Mesenchymal stem cell (in vitro differentiated cells and primary cell): ENCODE measurements at places on chromosomes 4 and X.

DNA sequence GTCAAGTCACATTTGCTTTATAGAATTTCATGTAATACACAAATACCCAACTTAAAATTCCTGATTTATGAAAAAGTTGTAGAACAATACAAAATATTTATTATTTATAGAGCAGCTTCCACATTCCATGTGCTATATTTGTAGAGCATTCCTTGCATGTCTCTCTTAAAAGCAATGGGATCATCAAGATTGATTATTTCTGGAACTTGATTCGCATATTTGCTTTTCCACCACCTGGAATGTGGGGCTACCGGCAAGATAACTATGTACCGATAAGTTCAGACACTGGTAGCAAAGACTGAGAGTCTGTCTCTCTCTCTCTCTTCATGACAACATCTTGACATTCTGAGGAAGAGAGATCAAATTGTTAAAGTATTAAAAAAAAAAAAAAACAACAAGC lies 59.3 kb downstream of the MAPK10 start:
- H3K27me3 ChIP-seq, result no peaks in the 10 kb centered on the region

GRCh38 chr4:38114386-38115150 lies 154.4 kb downstream of the PTTG2 start:
- no peak overlapping the region for H3K4me3 ChIP-seq
- peaks cover 14% of the 10 kb centered on the region for H3K36me3 ChIP-seq
- DNase-seq, result peak; percentile 49
- H3K4me1 ChIP-seq, result peaks cover 9% of the 10 kb centered on the region

DNA sequence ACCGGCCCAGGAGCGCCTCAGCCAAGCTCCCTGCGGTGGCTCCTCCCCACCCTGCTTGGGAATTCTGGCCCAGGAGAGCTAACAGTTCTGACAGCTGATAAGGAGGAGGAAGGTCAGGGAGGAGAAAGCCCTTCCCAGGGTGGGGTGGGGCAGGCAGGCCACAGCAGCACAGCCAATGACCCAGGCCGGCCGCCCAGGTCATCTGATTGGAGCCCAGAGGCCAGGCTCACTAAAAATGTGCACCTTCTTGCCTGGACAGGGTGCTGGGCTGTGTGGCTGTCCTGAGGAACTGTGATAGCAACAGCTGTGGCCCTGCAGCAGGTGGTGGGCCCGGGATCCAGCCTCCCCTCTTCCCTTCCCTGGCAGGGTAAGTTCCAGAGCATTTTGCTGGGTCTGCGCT lies 17.2 kb upstream of the SH3TC1 start:
- H3K4me3 ChIP-seq, result no peak overlapping the region
- peaks cover 9% of the 10 kb centered on the region for H3K27me3 ChIP-seq

- DNase-seq, result no peak
- no peaks in the 10 kb centered on the region for H3K36me3 ChIP-seq
- H3K4me1 ChIP-seq, result no peaks in the 10 kb centered on the region
- no peaks in the 10 kb centered on the region for H3K27me3 ChIP-seq
- no peak overlapping the region for H3K4me3 ChIP-seq
- H3K27ac ChIP-seq, result no peak overlapping the region
These were observed 1300.2 kb downstream of the RAPGEF2 start for GRCh38 chr4:160403081-160403480.

DNA sequence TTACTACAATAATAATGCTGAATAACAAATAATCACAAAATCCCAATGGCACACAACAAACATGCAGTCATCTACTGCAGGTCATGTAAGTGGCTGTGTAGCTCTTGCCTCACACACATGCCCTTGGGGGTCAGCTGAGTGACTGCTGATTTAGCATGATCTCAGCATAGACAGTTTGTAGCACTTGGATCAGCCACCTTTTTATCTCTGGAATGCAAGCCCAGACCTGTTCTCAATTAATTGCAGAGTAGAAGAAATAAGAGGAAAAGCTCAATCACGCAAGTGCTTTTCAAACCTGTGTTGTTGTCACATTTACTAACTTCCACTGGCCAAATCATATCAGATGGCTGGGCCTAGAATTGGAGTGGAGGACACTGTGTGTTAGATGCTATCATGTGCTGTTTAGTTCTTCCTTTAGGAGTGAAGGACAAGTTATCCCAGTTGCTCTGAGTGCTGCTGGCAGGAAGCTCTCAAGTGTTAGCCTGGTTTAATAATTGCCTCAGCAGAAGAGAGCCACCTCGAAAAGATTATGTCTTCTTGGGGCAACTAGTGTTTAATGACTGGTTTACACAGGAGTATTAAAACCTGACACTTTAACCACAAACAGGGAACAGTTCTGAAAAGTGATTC lies 128.3 kb upstream of the EPHA5 start:
- H3K27ac ChIP-seq, result peak overlapping the region; percentile 13
- H3K36me3 ChIP-seq, result no peaks in the 10 kb centered on the region
- H3K27me3 ChIP-seq, result no peaks in the 10 kb centered on the region
- no peak overlapping the region for H3K4me3 ChIP-seq

GRCh38 chr4:162841753-162842152 lies 324.9 kb downstream of the NAF1 start:
- no peaks in the 10 kb centered on the region for H3K4me1 ChIP-seq
- no peak for DNase-seq
- H3K27ac ChIP-seq, result no peak overlapping the region
- no peak overlapping the region for H3K4me3 ChIP-seq
- H3K27me3 ChIP-seq, result no peaks in the 10 kb centered on the region
- no peaks in the 10 kb centered on the region for H3K36me3 ChIP-seq

DNA sequence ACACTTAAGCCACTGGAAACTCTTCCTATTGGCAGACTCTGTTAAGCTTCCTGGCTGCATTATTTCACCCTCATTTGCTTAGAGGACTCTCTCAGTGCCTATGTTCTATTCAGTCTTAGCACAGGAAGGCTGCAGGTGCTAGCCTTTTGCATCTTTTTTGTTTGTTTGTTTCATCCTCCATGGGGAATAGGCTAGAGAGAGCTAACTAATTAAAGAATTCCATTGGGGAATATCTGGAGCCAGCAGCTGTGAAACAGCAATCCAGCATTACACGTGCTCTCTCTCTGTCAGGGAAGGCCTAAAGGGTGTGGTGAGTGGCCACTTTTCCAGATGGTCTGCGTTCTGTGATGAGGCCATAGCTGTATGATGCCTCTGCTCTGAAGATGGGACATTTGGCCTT lies 633.6 kb downstream of the SPRY1 start:
- H3K27me3 ChIP-seq, result no peaks in the 10 kb centered on the region
- H3K27ac ChIP-seq, result no peak overlapping the region
- no peaks in the 10 kb centered on the region for H3K36me3 ChIP-seq
- H3K4me3 ChIP-seq, result no peak overlapping the region

- H3K27ac ChIP-seq, result no peak overlapping the region
- no peak overlapping the region for H3K4me3 ChIP-seq
- H3K27me3 ChIP-seq, result no peaks in the 10 kb centered on the region
- peaks cover 71% of the 10 kb centered on the region for H3K36me3 ChIP-seq
- peaks cover 2% of the 10 kb centered on the region for H3K4me1 ChIP-seq
These were observed 108.6 kb downstream of the TNIP2 start for GRCh38 chr4:2647403-2648158.

DNA sequence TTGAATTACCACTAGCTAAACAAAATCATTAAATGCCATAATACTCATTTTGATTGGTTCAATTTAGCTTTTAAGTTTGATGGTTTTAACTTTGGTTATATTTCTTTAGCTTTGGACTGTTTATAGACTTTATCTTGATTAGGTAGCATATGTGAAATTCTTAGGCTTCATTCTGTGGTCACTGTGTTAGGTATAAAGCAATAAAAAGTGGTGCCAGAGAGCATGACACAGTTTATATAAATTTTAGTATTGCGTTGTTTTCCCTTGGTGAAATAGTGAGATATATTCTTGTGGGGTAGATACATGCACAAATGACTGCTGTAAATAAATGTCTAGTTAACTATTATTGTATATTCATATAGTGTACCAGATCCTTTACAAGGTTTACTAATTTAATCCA lies 474.2 kb upstream of the GRID2 start:
- no peak for DNase-seq
- H3K36me3 ChIP-seq, result no peaks in the 10 kb centered on the region
- no peaks in the 10 kb centered on the region for H3K27me3 ChIP-seq
- no peak overlapping the region for H3K27ac ChIP-seq
- H3K4me3 ChIP-seq, result no peak overlapping the region

- no peak overlapping the region for H3K27ac ChIP-seq
- DNase-seq, result no peak
- H3K27me3 ChIP-seq, result no peaks in the 10 kb centered on the region
- no peaks in the 10 kb centered on the region for H3K36me3 ChIP-seq
These were observed 5.8 kb upstream of the CCNG2 start for GRCh38 chr4:77151241-77151640.

DNA sequence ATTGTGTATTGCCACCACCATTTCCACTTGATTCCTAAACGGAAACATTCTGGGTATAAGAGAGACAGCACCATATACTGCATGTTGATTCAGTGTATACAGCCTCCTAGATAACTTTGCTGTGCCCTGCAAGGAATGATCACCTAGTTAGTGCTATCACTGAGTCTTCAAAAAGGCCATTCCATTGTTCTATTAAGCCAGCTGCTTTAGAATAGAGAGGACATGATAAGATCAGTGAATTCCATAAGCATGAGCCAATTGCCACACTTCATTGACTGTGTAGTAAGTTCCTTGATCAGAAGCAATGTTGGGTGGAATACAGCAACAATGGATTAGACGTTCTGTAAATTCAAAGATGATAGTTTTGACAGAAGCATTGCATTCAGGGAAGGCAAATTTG lies 1047.3 kb downstream of the PCDH18 start:
- H3K27ac ChIP-seq, result no peak overlapping the region
- no peaks in the 10 kb centered on the region for H3K4me1 ChIP-seq
- no peak for DNase-seq
- H3K27me3 ChIP-seq, result no peaks in the 10 kb centered on the region

DNA sequence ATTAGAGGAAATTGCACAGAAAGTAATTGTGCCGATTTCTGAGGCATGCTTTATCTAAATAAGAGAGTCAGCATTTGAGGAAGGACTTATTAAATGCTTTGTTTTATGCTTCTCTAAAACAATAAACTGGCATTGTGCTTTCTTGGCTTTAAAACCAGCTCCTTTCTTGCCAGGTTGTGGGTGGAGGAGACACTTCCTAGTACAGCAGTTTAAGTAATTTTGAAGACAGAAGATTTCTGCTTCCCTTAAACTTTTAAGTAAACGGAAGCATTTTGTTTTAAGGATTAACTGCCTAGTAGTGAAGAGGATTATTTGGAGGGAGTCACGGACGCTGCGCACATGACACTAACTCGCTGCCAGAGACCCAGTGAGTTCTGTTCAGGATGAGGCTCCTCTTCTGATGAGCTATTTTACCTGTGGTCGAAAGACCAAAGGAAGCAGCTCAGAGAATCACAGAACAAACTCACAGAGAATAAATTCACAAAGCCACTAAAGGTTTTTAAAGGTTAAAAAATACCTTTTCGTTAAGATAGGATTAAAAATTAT lies 169.5 kb downstream of the TLL1 start:
- H3K27me3 ChIP-seq, result no peaks in the 10 kb centered on the region
- no peaks in the 10 kb centered on the region for H3K4me1 ChIP-seq
- no peak overlapping the region for H3K4me3 ChIP-seq
- no peak for DNase-seq
- no peak overlapping the region for H3K27ac ChIP-seq

DNA sequence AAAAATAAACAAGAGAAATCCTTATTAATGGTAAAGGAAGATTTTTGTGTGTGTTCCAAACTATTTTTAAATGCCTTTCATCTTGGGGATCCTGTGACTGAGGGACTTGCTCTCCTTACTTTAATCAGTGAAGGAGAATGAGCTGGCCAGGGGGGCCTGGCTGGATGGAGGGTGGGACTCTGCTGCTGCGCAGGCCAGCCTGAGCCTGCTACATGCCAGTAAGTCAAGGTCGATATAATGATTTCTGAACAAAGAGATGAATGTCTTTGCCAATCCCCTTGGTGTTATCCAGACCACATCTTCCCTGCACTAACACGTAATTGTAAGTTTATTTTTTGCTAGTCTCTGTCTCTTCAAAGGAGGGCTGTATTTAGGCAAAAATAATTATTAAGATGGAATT lies 1679.2 kb upstream of the TENM3 start:
- H3K4me1 ChIP-seq, result no peaks in the 10 kb centered on the region
- H3K27ac ChIP-seq, result no peak overlapping the region
- DNase-seq, result no peak
- no peak overlapping the region for H3K4me3 ChIP-seq

DNA sequence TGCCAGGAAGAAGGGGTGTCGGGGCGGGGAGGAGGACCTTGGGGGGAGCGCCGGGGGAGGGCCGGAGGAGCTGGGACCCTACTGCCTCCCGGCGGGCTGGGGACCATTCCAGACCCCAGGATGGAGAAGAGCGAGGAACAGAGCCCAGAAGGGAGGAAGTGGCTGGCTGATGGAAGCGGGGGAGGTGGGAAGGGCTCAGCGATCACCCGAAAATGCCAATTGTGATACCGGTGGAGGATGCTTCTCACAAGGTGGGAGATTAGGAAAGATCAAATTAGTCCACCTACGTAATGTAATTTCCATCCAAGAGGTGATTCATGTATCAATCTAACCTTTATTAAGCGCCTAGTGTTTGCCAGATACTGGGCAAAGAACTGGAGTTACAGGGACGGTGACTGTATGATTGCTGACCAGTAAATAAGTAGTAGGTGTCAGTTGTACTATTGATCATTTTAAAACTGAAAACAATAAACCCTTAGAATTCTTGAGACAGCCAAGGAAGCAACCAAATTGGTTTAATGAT lies 452 bp upstream of the RAI2 start:
- peaks cover 54% of the 10 kb centered on the region for H3K27me3 ChIP-seq
- no peak overlapping the region for H3K27ac ChIP-seq
- H3K4me1 ChIP-seq, result peaks cover 11% of the 10 kb centered on the region
- no peaks in the 10 kb centered on the region for H3K36me3 ChIP-seq

DNA sequence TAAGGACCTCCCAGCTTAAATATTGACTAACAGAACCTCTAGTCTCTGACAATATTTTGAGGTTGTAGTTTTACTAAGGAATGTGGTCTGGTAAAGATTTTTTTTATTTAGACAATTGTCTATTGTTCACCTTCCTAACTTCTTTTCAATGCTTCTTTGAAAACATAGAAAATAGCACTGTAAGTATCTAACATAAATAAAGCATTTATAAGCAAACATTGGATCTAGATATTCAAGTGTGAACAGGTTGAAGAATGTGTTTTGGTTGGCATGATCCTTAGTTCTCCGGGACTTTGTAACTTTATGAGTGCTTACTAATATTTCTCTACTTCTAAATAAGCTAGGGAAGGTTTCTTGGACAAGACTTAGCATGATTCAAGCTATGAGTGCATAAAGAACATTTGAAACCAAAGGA lies 285.4 kb upstream of the ARSJ start:
- peak overlapping the region; percentile 74 for H3K27ac ChIP-seq
- no peaks in the 10 kb centered on the region for H3K27me3 ChIP-seq
- H3K4me1 ChIP-seq, result peaks cover 1% of the 10 kb centered on the region
- no peaks in the 10 kb centered on the region for H3K36me3 ChIP-seq
- no peak overlapping the region for H3K4me3 ChIP-seq

- H3K4me1 ChIP-seq, result peaks cover 2% of the 10 kb centered on the region
- peak; percentile 47 for DNase-seq
- peaks cover 20% of the 10 kb centered on the region for H3K36me3 ChIP-seq
- H3K27me3 ChIP-seq, result no peaks in the 10 kb centered on the region
- peak overlapping the region; percentile 88 for H3K4me3 ChIP-seq
- peak overlapping the region; percentile 82 for H3K27ac ChIP-seq
These were observed 750 bp downstream of the ARMCX5 start for GRCh38 chrX:102599951-102600579.

- DNase-seq, result peak; percentile 41
- H3K4me3 ChIP-seq, result no peak overlapping the region
- H3K36me3 ChIP-seq, result no peaks in the 10 kb centered on the region
- peaks cover 5% of the 10 kb centered on the region for H3K4me1 ChIP-seq
- no peaks in the 10 kb centered on the region for H3K27me3 ChIP-seq
These were observed 140.3 kb upstream of the PGRMC2 start for GRCh38 chr4:128427832-128428366.
